NCI-H1436 treated with DMSO at 0.1 percent for 48 hours (cell line): ENCODE measurements at places on chromosomes 13 and 19.

GRCh38 chr13:24251525-24251924 is 57.9 kb upstream of the C1QTNF9 start:
- no peak for DNase-seq

DNA sequence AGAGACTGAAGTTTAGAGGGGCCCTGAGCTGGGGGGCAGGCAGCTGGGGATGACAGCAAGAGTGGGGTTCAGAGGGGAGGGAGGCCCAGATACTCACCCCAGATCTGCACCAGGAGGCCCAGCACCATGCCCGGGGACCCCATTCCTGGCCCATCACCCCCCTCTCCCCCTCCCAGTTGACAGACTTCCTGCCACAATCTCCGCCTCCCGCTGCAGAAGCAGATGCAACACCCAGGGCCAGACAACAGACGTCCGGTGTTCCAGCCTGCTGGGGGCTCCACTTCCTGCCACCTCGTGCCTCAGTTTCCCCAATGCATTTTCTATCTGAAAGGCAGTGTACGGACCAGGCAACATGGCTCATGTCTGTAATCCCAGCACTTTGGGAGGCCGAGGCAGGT is at the start of gene TMIGD2:
TMIGD2 (minus strand) TSS at position 147 of the 398 bp plus-strand sequence; CDS start at position 143, 4 bp downstream.
- DNase-seq: no peak

DNA sequence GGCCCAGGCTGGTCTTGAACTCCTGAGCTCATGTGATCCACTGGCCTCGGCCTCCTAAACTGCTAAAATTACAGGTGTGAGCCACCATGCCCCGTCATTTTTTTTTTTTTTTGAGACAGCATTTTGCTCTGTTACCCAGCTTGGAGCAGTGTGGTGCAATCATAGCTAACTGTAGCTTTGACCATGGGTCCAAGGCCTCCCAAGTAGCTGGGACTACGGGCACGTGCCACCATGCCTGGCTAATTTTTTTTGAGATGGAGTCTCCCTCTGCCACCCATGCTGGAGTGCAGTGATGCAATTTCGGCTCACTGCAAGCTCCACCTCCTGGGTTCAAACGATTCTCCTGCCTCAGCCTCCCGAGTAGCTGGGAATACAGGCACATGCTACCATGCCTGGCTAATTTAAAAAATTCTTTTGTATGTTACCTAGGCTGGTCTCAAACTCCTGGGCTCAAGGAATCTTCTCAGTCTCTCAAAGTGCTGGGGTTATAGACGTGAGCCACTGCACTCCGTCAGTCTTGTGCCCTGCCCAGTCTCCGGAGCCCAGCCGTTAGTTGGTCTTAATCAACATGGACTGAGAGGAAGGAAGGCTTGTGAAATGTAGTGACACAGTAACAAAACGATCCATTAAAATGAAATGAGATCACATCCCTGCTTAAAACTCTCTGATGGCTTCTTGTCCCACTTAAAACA is 1.4 kb upstream of the LRG1 start:
- DNase-seq: no peak

GRCh38 chr13:75691183-75691582 is 55.1 kb downstream of the LMO7 start:
- no peak for DNase-seq

GRCh38 chr13:95833719-95834118 is 156.8 kb downstream of the DNAJC3 start:
- no peak for DNase-seq

GRCh38 chr13:20998649-20999415 is 62.6 kb downstream of the LATS2 start:
- DNase-seq: no peak

DNA sequence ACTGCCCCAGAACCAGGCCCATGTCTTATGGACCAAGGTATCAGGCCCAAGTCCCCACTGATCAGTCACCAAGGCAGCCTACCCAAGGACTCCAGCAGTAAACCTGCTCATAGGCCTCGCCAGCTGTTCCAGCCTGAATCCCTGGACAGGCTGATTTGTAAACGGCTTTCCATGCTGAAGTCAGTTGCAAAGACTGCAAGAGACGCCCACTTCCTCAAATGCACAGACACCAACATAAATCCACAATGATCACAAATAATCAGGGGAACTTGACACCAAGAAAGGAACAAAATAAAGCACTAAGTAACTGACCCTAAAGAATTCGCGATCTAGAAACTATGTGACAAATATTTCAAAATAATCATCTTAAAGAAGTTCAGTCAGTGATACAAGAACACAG is 75.2 kb downstream of the RXFP2 start:
- DNase-seq: no peak

DNA sequence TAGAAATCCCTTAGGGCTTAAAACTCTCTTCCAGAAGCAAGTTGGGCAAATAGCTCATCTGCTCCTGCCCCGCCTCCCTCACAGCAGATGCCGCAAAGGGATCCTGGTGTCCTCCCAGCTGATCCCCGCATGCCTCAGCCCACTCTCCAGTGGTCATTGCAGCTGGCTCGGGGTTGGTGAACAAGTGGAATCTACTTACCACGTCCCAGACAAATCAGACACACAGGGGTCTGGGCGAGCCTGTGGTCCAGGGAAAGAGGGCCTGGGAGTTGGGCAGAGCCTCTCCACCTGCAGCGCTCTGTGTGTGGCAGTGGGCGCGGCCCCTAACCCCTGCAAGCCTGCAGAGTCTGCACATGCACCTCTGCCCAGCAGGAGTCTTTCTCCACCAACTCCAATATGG is 10.8 kb upstream of the C19orf33 start:
- no peak for DNase-seq

DNA sequence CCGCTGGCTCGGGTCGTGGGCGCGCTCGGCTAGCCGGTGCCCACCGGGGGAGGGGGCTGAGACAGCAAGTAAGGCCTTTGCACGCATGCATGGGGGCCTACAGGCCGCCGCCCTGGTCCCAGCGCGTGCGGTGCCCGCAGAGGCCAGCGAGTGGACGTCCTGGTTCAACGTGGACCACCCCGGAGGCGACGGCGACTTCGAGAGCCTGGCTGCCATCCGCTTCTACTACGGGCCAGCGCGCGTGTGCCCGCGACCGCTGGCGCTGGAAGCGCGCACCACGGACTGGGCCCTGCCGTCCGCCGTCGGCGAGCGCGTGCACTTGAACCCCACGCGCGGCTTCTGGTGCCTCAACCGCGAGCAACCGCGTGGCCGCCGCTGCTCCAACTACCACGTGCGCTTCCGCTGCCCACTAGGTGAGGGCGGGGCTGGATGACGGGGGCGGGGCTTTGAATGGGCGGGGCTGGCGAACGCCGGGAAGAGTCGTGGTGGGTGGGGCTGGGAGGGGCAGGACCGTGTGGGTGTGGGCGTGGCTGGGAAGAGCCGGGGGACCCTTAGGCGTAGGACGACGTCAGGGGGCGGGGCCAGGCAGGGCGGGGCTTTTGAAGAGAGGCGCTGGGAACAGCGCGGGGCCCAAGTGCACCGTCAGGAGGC is 2.1 kb downstream of the CILP2 start:
- DNase-seq: no peak

DNA sequence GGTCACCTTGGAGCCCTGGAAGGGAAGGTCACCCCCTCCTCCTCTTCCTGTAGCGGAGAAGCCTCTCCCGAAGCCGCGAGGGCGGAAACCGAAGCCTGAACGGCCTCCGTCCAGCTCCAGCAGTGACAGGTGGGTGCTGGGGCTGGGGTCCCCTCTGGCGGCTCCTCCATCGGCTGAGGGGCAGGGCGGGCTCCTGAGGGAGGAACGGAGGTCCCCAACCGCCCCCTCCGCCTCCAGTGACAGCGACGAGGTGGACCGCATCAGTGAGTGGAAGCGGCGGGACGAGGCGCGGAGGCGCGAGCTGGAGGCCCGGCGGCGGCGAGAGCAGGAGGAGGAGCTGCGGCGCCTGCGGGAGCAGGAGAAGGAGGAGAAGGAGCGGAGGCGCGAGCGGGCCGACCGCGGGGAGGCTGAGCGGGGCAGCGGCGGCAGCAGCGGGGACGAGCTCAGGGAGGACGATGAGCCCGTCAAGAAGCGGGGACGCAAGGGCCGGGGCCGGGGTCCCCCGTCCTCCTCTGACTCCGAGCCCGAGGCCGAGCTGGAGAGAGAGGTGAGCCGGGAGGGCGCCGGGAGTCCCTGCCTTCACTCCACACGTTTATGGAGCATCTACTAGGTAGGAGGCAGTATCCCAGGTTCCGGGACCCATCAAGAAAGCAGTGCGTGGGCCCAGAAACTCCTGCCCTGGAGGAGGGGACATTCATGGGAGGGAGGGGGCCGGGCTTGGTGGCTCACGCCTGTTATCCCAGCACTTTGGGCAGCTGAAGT is 22.0 kb downstream of the HDGFL2 start:
- DNase-seq: no peak

DNA sequence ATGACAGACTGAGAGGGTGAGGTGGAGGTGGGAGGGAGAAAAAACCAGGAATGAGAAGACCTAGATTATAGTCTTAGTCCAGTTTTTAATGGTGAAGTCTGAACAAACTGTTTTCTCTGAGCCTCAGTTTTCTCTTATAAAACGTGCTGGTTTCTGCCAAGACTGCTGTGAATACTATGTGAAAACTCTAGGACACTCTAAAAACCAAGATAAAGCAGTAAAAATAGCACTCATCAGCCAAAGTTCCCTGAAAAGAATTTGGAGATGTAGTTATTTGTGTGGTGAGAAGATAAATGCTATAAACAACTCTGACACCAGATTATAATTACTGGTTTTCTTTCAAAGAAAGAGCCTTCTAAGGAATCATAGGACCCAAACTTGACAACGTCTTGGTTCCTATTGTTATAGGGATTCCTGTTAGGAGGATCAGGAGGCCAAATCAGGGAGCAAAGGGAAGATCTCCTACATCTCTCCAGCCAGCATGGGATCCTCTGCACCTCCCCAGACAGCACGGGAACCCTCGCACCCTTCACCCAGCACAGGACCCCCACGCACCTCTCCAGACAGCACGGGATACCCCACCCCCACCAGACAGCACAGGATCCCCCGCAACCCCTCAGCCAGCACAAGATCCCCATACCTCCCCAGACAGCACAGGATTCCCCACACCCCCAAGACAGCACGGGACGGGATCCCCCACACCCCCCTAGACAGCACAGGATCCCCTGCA is 130.2 kb downstream of the MIPEP start:
- DNase-seq: no peak

DNA sequence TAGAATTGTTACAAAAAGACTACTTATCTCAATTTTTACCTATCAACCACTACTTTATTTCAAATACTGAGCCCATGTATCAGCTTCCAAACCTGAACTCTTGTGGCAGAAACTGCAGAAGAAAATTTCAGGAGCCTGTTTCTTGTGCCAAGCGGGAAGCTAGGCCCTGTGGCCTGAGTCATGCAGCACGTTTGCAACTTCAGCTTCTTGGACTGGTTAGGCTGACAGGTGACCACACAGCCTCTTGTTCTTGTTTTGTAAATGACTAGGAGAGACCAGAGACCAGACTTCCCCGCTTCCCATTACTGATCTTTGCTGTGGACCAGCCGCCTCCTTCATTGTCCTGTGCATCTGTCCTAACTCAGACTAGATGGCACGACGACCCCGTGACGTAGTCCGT is 3.4 kb upstream of the LAMP1 start:
- DNase-seq: no peak

DNA sequence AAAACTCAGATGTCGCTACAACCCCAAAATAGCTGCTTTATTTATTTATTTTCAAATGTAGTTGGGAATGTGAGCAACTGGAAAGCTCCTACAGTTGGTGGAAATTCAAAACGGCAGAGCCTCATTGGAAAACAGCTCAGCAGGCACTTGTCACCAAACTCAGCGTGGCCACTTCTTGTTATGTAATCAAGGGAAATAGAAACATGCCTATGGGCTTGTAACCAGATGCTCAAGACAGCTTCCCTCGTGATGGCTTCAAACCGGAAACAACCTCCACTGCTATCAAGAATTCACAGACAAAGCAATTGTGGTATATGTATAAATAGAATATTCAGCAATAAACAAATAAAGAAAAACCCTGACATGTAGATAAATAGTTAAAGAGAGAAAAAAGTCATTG is 627.8 kb upstream of the SLC10A2 start:
- DNase-seq: no peak

DNA sequence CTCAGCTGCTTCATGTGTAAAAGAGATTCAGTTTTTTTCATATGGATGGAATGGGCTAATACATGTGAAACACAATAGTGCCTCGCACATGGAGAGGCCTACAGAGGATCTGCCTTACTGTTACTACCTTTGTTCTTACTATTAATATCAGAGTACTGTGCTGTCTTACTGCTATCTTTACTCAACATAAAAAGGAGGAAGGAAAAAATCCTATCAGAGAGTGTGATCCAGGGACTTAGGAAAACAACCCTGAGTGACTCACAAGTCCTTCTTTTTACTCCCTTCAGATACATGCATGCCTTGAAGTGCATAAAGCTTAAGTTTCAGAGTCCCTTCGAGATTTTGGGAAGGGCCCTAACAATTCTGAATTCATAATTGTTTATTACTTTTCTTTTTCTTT is 136.8 kb downstream of the TBC1D4 start:
- no peak for DNase-seq

- DNase-seq: no peak
Measured at GRCh38 chr13:75302071-75302698, 179.8 kb downstream of the TBC1D4 start.

- no peak for DNase-seq
Measured at GRCh38 chr19:29696565-29696846, 18.6 kb downstream of the C19orf12 start.

GRCh38 chr19:20039203-20039723 is at the start of gene ZNF682:
Gene ZNF682 (minus strand): TSS chr19:20039505. CDS start chr19:20039345, 160 bp downstream.
- peak; percentile 79 for DNase-seq

DNA sequence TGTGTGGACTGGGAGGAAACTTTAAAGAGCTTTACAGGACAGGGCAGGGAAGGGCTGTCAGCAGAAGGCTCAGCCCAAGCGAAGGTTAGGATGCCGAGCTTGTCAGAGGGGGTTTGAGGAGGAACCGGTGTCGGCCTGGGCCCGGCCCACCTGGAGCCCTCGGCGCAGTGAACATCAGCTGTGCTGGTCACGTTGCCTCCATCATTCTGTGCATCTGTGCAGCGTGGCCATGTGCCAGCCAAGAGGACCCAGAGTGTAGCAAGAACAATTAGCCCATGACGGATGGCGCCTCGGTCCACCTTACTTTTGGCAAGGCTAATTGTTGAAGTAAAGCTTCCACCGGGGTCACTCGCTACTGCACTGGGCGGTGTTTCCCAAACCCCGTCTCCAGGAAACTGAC is 161.4 kb downstream of the PTPRS start:
- no peak for DNase-seq

- no peak for DNase-seq
Measured at GRCh38 chr13:34344816-34345215, 526.9 kb downstream of the RFC3 start.

DNA sequence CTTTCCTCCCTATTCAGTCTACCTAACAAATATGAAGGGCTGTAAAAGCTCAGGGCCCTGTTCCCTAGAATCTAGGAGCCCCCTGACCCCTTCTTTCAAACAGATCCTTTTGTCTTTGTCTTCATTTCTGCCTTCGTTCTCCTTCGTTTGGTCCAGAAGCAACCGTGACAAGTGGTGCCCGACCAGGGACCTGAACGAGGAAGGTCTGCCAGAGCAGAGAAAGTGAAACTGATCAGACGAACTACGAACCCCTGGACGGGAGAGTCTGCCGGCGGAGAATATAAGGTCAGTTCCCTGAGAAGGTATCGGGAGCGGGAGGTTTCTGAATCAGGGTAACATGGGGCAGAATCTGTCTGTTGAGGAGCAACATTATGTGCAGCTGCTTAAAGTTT is 751 bp downstream of the ERVK3-1 start:
- DNase-seq: no peak
